Activated T-cell treated with anti-CD3 and anti-CD28 coated beads, Interleukin-2, amount 50 U/mL, for 48 hours (primary cell): ENCODE measurements at places on chromosomes 11 and 22.

- no peak for DNase-seq
Observed at GRCh38 chr11:28910926-28911325, 802.7 kb downstream of the METTL15 start.

GRCh38 chr11:10310301-10310841, 5.5 kb downstream of the ADM start:
- no peak for DNase-seq

DNA sequence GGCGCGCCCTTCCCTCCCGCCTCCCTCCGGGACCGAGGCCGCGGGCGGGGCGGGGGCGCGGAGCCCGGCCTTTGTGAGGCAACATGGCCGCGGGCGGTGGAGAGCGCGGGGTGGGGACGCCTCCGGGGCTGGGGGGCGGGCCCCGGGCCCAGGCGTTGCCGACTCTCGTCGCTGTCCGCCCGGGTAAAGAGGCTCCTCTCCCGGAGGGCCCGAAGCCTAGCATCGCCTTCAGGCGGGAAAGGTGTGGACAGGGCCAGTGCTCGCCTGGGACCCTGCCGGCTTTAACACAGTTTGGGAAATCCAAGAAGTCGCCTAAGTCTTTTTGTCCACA, 369 bp downstream of the DGCR8 start:
- DNase-seq: peak; percentile 79

DNA sequence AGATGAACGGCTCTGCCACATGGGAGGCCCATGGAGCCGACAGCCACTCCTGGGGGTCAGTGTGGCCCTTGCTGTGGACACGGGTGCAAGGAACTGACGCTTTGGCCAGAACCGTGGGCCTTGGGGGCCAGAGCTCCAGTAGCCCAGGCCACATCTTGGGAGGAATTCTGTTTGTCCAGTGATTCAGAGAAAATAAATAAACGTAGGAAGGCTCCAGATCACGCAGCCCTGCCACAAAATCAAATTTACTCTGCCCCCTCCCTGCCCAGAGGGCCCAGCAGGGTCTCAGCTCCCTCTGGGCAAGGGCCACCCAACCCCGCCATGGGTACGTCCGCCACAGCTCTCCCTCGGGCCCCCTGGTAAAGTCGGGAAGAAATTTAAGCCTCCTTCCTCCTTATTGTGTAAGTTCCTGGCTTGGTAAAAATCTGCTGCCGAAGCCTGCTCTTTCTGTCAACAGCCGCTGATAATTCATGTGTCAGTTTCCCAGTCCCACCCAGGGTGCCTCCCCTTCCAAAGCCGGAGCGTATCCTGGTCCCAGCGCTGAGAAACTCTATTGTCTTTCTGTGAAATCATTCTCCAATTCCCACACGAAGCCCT, 6.9 kb upstream of the MUC5AC start:
- DNase-seq: no peak

DNA sequence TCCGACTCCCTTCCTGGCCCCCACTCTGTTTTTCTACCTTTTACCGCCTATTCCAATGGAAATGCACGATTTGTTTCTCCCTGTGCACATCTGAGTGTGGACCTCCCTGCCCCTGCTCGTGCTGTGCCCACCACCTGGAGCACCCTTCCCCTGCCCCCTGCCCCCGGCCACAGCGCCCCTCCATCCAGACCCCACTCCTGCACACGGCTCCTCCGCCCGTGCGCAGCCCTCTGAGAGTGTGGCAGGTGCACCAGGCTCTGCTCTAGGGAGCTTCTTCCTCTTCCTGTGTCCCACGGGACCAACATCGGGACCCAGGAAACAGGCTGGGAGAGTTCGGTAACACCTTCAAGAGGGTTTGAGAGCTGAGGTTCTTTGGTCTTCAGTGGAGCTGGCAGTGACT, 62.9 kb downstream of the LRP5 start:
- DNase-seq: no peak

DNA sequence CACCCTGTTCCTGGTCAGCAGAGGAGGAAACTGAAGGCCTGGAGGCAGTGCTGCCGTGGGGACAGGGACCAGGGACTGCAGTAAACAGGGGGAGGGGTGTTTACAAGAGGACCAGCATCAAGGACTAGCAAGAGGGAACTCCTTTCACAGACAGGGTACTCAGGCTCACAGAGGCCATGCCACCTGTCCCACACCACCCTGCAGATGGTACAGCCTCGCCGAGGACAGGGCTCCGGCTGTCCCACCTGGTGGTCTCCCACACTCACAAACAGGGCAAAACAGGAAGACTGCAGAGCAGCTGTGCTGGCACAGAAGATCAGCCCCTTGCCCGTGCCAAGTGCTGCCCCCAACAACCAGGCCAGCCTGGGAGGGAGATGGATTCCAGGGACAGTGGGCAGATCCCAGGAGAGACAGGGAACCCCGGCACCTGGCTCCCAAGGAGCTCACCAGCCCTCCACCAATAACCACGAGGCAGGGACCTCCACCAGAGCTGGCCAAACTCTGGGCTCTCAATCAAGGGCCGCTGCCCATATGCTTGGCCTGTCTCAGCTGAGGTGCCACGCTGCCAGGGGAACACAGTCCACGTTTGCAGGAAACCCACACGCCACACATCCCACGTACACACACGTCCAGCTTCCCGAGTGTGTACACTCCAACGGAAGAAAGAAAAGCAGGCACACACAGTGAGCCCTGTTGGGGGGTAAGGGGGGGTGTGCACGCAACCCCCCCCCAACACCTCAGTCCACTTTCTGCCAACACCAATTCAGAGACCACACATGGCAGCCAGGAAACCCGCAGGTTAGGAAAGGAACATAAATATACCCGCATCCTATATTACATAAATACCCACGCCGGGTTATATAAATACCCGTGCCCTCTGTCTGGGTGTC, 2.1 kb downstream of the CSNK1E start:
- DNase-seq: no peak

GRCh38 chr11:65083134-65083833, 556 bp downstream of the CDCA5 start:
- DNase-seq: no peak

- DNase-seq: no peak
Observed at GRCh38 chr11:122765487-122766131, 72.7 kb upstream of the CRTAM start.

DNA sequence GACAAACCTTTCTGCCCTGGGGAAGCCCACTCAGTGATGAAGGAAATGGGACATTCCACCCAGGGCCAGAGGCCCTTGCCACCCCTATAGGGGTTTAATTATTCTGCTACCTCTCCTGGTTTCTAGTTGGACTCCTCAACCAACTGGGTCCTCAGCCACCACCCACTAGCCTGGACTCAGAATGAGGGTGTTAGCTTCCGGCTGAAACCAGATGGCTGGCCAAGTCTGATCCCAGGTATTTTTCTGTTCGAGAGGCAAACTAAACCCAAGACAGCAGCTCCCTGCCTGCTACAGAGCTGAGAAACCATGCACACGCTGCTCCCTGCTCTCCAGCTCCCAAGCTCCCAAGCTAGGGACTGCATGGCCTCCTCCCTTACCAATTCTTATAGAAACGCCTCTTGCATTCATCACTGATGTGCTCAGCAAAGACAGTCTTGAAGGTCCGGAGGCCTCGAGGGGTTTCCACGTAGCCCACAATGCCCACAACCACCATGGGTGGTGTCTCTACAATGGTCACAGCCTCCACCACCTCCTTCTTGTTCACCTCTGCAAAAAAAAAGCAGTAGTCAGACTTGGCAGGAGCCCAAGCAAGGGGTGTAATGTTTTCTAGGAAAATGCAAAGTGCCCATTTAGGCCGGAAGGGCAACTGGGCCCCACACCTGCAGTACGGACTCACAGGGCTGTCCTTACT, 2.2 kb downstream of the RPL3 start:
- DNase-seq: peak; percentile 57

- no peak for DNase-seq
Observed at GRCh38 chr11:81340225-81340624, 1393.4 kb downstream of the FAM181B start.
